ENCODE measurements at places on chromosomes 5 and 9.

GRCh38 chr5:108264533-108264932 lies 117.4 kb downstream of the FBXL17 start:
- DNase-seq = no peak

GRCh38 chr5:80238778-80239679 lies 16.8 kb downstream of the SERINC5 start:
- DNase-seq = no peak

- DNase-seq = no peak
Observed at GRCh38 chr9:114836769-114837168, 30.9 kb upstream of the TNFSF15 start.

DNA sequence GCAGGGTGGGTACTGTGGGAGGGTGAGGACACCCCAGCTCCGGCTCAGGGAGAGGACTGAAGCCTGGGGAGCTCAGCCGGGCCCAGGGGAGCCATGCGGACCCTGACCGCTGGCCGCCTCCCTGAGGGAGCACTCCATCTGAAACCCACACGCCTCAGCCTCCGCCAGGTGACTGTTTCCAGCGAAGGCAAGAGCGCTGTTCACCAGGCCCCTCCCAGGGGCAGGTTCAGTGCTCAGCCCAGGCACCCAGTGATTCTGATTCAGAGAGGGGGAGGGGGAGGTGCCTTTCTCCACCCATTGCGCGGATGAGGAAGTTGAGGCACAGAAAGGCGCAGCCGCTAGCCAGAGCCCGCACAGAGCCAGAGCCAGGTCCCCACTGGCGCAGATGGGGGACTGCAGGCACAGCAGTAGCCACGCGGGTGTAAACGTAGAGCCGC lies 27.0 kb downstream of the ADGRD2 start:
- DNase-seq = no peak

- DNase-seq = no peak
Observed at GRCh38 chr5:17354265-17354664, 136.8 kb downstream of the BASP1 start.

DNA sequence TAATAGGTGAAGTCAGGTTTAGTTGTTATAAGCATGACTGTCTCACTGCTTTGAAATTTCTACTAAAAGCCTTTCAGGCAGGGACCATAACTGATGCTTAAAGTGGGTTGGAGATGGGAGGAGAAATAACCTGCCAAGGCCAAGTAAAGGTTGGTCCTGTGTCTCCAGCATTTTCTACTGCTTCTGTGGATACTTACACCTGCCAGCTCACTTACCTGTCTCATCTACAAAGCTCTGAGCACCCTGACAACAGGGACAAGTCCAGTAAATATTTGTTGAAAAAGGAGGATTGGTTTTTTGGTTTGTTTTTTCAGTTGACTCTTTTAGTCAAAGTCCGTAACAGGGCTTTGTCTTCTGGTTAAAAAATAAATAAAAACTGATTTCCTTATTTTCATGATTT lies 38.6 kb downstream of the GRAMD2B start:
- no peak for DNase-seq

DNA sequence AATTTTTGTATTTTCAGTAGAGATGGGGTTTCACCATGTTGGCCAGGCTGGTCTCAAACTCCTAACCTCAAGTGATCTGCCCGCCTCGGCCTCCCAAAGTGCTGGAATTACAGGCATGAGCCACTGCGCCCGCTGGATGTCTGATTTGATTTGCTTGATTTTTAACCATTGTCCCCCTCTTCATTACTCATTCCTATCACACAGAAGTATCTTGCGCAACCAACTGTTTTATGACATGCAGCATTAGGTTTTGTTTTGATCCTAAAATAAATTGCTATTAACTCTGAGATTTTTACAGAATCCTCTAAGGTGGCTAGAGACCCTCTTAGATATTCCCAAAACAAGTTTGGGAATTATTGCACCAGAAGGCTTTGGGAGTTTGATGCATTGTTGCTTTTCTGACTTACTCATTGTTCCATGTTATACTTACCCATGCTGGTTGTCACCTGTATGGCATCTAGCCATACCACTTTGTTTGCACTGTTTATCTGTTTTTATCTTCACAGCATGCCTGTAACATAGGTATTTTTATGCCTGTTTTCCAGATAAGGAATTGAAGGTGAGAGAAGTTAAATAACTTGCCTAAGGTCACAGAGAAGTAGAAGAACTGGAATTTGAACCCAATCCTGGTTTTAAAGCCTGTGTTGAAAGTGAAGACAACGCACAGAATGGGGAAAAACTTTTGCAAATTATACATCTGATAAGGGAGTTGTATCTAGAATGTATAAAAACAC lies 35.9 kb upstream of the PWWP2A start:
- DNase-seq = no peak

DNA sequence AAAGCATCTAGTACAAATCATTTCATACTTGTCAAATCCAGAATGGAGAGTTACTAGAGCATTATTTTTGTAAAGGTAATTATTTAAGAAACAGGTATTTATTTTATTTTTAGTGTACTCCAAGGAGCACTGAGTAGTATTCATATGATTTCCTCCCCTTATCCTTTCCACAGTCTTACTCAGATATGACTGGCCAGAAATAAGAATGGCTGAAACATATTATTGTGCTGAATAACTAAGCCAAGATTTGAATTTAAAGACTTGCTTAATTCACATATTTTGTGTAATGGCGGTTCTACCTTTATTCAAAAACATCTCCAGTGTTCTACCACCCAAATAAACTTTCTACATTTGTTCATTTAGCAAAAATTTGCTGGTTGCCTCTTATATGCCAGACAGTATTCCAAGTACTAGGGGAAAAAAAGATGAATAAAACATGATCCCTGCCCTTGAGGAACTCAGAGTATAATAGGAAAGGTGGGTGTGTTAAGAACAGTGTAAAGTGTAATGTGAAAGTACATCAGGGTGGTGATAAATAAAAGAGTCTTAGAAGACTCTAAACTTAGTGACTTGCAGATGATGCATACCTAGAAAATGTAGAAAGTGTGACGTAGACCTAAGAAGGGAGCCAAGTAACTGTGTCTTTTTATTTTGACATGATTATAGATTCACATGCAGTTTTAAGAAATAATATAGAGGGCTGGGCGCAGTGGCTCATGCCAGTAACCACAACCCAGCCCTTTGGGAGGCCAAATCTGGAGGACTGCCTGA lies 110.4 kb upstream of the GRHPR start:
- DNase-seq = no peak

DNA sequence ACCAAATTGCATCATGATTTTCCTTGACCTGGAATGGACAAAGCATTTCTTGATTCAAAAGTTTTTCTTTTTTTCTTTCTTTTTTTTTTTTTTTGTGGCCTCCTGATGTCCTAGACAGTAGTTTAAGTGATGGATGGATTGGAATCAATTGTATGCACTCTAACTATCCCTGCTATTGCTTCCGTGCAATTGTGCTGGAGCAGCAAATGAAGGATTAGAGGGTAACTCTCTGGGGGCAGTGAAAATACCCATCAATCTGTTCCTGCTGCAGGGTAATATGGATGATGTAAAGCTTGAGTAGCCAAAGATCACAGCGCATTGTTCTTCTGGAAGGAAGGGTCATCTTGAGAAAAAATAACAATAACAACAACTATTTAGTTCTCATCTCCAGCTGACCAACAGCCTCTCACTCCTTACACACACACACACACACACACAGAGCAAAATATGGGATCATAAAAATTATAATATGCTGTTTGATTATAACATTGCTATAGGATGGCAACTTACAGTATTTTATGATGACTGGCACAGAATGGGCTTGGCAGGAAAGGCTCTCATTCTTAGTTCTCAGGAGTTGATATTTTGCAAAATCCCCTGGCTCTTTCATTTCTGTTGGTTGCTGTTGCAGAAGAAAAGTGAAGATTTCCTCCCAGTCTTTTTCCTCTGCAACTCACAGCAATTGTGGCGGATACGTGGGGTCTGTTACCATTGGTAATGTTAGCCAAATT lies 160.9 kb upstream of the DMAC1 start:
- no peak for DNase-seq

DNA sequence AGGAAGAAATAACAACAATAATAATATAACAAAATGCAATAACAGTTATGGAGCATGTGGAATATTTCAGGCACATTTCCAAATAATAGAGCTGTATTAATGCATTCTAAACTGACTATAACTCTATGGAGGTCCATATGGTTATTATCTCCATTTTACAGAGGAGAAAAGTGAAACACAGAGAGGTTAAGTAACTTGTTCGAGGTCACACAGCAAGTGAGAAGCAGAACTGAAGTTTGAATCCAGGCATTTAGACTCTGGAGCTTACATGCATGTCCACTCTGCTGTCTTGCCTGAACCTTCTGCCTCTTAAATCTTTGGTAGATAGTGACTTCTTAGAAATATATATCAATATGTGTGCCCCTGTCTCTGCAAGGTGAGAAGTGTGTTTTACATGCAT lies 350.8 kb downstream of the GADD45G start:
- no peak for DNase-seq

Data from HFF-Myc (cell line).